Ovary (tissue), 10 donors: ENCODE measurements at places on chromosomes 4 and X. TPM values are rescaled to one million over a fixed set of nuclear protein-coding genes. Genes with fewer than 3 reads are reported as not detected.

DNA sequence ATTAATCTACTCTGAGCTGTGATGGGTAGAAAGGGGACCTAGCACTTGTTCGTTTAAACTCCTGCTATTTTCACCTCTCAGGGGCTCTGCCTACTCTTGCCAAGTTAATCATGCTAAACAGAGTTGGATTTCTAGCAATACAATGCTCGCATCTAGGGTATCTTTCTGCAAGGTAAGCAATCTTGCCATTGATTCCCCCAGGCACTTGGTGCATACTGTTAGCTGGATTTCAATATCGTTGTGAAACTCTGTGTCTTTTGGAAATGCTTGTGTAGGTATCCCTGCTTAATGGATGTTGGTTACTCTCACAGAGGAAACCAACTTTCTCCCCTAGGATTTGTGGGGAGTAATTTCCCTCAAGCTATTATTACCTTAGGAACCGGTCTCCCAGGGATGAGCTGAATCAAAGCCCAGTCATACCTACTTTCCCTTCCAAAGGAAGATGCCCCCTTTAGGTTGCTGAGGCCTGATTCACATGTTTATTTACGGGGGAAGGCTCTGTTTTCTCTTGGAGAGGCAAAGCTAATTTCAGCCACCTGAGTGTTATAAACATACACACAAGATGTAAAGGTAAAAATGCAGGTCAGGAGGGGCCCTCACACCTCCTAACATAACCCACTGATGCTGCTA lies 366.8 kb downstream of the FBXW7 start:
- no peak overlapping the region for H3K4me3 ChIP-seq
- no peaks in the 10 kb centered on the region for H3K4me1 ChIP-seq
- no peak overlapping the region for H3K27ac ChIP-seq
- H3K36me3 ChIP-seq, result no peaks in the 10 kb centered on the region

Gene TMEM33
- 38.8 TPM for total RNA-seq

GRCh38 chr4:68904786-68905185 lies 46.8 kb downstream of the UGT2A3 start:
- no peak overlapping the region for H3K4me3 ChIP-seq
- no peaks in the 10 kb centered on the region for H3K27me3 ChIP-seq
- H3K27ac ChIP-seq, result no peak overlapping the region
- no peak for DNase-seq

DNA sequence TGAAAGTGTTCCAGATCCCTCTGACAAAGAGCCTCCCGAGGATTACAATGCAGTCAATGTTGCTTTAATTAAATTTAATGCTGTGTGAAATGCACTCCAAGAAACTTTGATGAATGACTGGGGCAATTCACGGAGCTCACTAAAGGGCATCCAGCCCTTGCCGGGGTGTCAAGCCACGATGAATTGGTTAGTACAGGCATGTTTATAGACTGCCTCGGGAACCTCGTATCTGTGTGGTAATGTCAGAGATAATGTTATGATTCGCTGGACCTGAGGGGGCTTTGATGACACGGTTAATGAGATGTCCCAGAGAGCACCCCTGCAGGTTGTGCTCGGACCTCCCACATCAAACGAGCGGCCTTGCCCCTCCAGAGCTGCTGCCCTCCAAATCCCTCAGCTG lies 428.8 kb downstream of the NKX6-1 start:
- no peaks in the 10 kb centered on the region for H3K27me3 ChIP-seq
- no peaks in the 10 kb centered on the region for H3K36me3 ChIP-seq
- H3K27ac ChIP-seq, result no peak overlapping the region
- no peak for DNase-seq
- H3K4me1 ChIP-seq, result no peaks in the 10 kb centered on the region

- H3K27me3 ChIP-seq, result no peaks in the 10 kb centered on the region
- H3K27ac ChIP-seq, result no peak overlapping the region
- H3K4me1 ChIP-seq, result peaks cover 4% of the 10 kb centered on the region
- H3K4me3 ChIP-seq, result no peak overlapping the region
- no peak for DNase-seq
Observed at GRCh38 chrX:17654116-17654515, 83.2 kb upstream of the SCML1 start.

DNA sequence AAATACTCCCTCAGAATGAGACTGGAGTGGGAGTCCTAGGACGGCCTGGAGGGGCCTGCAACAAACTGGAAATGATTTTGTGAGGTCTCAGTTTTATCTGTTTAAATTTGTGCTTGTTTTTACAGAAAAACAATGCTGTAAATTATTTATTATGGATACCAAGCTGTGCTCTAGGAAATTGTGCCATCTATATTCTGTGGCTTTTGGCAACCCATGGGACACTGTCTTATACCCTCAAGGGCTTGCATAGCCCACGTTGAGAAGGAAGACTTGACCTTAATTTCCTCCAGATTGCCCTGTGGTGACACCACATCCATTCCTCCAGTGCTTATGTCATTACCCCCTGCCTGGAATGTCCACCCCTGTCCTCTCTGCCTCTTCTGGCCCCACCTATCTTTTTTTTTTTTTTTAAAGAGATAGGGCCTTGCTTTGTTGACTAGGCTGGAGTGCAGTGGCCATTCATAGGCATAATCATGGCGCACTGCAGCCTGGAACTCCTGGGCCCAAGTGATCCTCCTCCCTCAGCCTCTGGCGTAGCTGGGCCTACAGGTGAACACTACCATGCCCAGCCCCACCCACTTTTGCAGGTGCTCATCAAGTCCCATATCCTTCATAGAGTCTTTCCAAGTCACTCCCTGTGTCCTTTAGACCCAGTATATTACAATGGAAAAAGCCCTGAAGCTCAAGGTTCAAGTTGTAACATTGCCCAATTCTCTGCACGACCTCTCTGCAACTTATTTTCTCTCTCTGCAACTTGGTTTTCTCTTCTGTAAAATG lies 77.4 kb downstream of the HPRT1 start:
- no peak for DNase-seq
- no peak overlapping the region for H3K4me3 ChIP-seq
- H3K27me3 ChIP-seq, result no peaks in the 10 kb centered on the region
- no peaks in the 10 kb centered on the region for H3K36me3 ChIP-seq

Gene ATP8A1
- 34.7 TPM for total RNA-seq

DNA sequence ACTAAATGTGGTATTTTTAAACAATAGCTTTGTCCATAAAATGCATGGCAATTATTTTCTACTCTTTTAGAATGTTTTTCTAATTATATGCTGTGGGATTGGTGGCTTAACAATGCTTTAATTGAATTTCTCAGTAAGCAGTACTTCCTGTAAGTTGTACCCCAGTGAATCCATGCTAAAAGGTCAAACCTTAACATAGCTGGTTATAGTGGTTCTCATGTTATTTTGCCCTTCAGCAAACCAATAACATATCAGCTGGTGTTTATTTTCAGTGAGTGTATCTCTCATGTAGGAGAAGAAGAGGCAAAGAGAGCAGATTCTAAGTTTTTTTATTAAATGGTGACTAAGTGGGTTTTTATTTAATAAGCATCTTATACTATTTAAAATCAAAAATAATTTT lies 41.5 kb downstream of the BTC start:
- H3K4me3 ChIP-seq, result no peak overlapping the region
- no peaks in the 10 kb centered on the region for H3K27me3 ChIP-seq
- H3K27ac ChIP-seq, result no peak overlapping the region
- no peak for DNase-seq
- no peaks in the 10 kb centered on the region for H3K36me3 ChIP-seq
- no peaks in the 10 kb centered on the region for H3K4me1 ChIP-seq

- no peak overlapping the region for H3K4me3 ChIP-seq
- DNase-seq, result no peak
- peaks cover 17% of the 10 kb centered on the region for H3K4me1 ChIP-seq
Observed at GRCh38 chr4:153523164-153523796, 57.1 kb downstream of the TMEM131L start.

Gene SPINK2
- not detected for total RNA-seq

DNA sequence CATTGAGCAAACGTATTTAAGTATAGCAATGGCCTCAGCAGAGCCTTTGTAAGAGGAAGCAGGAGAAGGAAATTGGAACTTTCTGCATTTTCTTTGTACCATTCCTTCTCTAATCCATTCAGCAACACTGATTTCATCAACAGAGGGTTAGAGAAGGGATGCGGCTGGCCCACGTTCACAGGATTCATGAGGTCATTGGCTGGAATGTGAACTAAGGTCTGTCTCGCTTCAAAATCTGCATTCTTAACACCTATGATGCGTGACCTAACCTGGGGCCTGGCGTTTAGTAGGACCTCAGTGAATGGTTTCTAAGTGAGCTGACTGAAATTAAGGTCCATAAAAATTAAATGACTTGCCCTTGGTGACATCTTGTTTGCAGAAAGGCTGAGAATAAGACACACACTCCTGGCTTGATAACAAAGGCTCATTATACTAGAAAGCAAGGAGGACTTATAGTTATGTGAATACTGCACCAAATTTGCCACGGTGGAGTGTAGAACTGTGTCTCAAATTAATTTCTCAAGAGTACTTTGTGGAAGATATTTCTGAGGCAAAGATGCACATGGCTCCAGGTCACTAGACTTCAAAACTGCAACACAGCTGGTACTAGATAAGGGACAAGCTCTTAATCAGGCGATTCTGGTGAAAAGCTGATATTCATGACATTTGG lies 25.4 kb downstream of the FGFBP1 start:
- no peak overlapping the region for H3K27ac ChIP-seq
- DNase-seq, result no peak
- no peaks in the 10 kb centered on the region for H3K4me1 ChIP-seq
- H3K27me3 ChIP-seq, result no peaks in the 10 kb centered on the region
- H3K36me3 ChIP-seq, result no peaks in the 10 kb centered on the region

DNA sequence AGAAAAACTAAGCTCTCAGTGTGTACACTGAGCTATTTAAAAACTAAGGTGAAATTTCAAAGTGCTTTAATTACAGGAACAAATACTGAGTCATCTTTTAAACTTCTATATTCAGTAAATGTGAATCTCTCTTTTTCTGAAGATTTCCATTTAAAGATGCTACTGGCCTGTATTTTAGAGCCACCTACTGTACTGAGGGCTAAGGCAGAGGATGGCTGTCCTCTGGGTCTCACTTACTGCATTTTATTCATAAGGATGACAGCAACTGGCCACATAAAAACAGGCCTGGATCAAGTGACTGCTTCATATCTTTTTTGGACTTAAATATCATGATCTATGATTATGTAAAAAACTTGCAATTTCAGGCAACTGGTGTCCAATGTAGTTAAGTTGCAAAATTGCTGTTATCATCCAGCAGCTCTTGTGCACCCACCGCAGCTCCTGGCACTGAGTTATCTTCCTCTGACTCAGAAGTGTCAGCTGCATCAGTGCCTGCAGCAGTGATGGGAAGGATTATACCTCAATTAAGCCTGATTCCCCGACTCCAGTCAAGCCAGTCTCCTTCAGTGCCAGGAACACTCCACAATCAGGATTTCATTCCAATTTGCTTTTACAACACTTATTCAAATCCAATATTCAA lies 1073.7 kb downstream of the PDHA2 start:
- no peak for DNase-seq
- H3K36me3 ChIP-seq, result no peaks in the 10 kb centered on the region

DNA sequence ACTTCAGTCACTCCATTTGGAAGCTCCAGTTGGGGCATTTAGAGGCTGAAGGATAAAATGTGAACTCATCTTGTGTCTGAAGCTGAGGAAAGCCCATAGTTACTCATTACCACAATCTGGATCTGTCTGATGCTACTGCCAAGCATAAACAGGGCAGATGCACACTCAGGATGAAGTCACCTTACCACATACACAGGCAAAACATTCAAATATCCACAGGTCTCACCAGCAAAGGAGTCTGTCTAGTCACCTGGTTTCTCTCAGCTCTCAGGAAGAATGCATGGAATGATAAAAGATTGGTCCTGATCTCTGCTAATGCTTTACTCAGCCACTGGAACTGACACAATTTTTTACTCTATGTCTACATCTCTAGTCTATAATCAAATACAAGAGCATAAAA lies 13.0 kb upstream of the ODAPH start:
- no peaks in the 10 kb centered on the region for H3K4me1 ChIP-seq
- H3K27me3 ChIP-seq, result no peaks in the 10 kb centered on the region
- DNase-seq, result no peak
- no peaks in the 10 kb centered on the region for H3K36me3 ChIP-seq
- no peak overlapping the region for H3K4me3 ChIP-seq
- H3K27ac ChIP-seq, result no peak overlapping the region
